ENCODE measurements at places on chromosomes 1 and 21. TPM values are rescaled to one million over a fixed set of nuclear protein-coding genes. Genes with fewer than 3 reads are reported as not detected.

The RIIAD1 gene
- 2.7 TPM for total RNA-seq

The SPATA21 gene
- total RNA-seq = 0.04 TPM

The SAMSN1 gene
- total RNA-seq = 2.2 TPM

The UBE2U gene
- not detected for total RNA-seq

The PDZK1 gene
- total RNA-seq = 0.40 TPM

The VHLL gene
- not detected for total RNA-seq

The CLCA4 gene
- not detected for total RNA-seq

The AIRE gene
- total RNA-seq = 0.04 TPM

The AHCTF1 gene
- total RNA-seq = 21.1 TPM

The PGLYRP3 gene
- not detected for total RNA-seq

The TMEM269 gene
- 0.18 TPM for total RNA-seq
